ENCODE measurements at places on chromosomes 13 and 19.

GRCh38 chr19:15010501-15011300 is 31.0 kb upstream of the SLC1A6 start:
- DNase-seq = no peak

DNA sequence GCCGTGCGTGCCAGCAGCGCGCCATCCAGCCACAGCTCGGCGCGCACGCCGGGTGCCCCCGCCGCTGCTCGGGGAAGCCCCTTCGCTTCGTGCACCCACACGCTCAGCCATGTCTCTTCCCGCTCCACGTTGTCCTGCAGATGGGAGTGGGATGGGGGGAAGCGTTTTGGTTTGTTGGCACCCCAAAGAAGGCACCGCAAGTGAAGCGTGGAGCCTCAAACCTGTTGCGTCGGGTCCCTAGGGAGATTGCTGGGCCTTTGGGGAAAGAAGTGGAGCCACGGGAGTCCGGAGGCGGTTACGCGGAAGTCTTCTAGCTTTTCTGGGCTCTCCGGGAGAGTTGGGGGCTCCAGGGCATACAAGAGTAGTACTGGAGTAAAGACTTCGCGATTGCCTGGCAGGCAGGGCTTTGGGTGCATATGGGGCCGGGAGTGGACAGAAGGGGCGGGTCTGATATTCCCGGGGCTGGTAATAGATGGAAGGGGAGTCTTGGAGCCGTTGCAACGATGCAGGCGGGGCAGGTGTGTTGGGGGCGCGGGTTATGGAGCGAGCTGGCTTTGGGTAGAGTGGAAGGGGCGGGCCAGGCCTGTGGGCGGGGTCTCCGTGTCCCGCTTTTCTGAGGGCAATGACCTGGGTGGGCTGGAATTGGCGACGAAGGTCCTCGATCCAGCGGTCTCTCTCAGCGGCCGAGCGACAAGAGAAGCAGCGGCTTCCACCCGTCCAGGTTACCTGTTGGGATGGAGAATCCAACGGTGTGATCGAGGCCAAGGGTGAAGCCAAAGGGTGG is 6.5 kb downstream of the RASAL3 start:
- no peak for DNase-seq

- DNase-seq = no peak
Observed at GRCh38 chr13:109812382-109812781, 26.0 kb upstream of the IRS2 start.

DNA sequence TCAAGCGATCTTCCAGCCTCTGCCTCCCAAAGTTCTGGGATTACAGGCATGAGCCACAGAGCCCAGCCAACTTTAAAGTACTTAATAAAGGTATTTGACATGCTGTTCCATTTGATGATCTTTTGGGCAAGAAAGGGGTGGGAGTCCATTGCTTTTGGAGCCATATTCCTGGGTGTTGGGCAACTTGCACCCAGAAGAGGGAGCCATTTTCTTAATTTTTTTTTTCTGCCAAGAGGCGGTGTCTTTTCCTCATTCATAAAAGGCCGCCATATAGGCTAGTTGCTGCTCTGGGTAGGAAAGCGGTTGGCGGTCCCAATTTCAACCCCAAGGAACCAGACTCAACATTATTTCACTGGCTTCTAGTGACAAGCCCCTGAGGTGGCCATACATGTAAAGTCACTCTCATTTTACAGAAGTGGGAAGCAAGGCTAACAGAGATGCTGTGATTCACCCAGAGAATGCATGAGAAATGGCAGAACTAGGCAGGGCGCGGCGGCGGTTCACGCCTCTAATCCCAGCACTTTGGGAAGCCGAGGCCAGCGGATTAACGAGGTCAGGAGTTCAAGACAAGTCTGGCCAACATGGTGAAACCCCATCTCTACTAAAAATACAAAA is 139.6 kb downstream of the CACNA1A start:
- no peak for DNase-seq

DNA sequence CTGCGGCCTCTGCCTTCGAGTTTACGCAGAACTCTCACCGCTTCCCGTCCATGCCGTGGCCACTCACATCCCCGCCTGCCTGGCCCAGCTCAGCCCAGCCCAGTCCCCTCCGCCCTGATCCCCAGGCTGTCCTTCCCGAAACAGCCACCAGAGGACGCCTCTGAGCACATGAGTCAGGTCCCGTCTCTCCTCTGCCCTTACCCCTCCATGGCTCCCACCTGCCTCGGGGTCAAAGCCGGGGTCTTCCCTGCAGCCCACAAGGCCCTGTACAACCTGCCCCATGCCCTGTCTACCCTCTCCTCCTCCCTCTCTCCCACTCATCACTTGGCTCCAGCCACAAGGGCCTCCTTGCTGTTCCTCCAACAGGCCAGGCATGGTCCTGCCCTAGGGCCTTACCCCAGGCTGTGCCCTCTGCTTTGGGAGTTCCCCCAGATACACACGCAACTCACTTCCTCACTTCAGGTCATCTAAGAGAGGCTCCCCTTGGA is 8.1 kb upstream of the SEMA6B start:
- peak; percentile 51 for DNase-seq

DNA sequence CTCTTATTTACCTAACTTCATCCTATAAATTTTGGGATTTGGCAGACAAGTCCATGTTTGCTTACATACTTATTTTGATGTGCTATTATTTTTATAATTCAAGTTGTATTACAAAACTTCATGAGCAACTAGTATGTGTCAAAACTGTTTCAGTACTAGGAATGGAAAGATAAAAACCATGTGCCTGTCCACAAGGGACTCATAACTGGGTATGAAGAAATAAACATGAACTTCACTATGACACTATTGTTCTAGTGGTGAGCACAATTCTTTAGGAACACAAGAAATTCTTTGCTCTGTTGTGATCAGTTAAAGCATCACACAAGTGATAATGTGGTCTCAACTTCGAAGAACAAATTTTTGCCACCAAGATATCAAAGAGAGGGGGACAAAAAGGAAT is 97.5 kb upstream of the FBXL3 start:
- no peak for DNase-seq

GRCh38 chr13:66508153-66508909 is 721.8 kb downstream of the PCDH9 start:
- DNase-seq = no peak

DNA sequence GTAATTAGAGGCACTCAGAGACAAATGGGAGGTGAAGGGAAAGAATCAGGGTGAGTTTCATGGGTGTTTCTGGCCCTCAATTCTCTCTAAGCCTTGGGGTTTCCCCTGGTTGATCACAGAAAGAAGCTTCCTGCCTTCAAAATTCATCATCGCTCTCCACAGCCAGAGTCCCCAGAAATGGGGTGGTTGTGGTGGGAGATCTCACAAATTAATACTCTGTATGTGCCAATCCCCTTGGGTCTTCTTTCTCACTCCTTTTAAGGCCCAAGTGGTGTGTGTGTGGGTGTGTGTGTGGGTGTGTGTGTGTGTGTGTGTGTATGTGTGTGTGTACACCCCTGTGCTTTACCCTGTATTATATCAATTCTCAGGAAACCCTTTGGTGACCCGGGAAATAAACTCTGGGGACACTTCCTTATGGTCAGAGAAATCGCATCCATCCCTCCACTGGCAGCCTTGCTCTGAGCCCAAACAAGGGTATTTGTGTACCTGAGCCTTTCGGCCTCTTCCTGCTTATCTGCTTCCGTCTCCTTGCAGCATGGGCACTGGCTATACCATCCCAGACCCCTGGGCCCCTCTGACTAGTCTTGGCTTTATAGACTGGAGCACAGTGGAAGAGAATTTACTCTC is 2.8 kb upstream of the FCGBP start:
- DNase-seq = no peak

- DNase-seq = no peak
Observed at GRCh38 chr13:100584896-100585295, 3.7 kb downstream of the GGACT start.

DNA sequence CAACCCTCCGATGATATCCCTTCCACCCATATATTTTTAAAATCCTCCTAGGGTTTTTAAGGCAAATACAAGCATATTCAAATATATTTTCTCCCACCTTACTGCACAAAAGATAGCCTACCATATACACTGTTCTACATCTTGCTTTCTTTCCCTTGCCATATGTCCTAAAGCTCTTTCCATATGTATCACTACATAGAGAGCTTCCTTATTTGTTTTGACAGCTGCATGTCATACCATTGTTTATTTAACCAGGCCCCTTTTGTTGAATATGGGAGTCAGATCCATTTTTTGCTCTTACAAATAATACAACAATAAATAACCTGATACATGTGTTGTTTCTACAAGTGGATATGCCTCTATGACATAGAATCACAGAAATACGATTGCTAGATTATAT is 32.8 kb upstream of the WDFY2 start:
- DNase-seq = no peak

GRCh38 chr19:11437955-11438354 is 2.5 kb downstream of the PRKCSH start:
- DNase-seq = no peak

DNA sequence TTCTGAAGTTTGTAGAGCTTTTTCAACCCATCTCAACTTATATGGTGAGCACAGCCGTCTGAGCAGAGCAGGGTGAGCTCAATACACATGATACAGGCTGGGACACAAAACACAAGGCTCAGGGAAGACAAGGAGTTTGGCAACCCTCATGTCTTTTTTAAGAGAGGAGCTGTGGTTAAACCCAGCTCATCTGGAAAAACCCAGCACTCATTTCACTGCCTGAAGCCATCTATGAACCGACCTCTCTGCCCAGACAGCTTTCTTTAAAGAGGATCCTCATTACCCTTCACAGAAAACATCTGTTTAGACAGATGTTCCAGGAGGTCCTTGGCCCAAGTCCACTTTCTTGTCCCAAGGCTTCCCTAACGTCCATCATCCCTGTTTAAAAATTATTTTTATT is 170.0 kb upstream of the TSHZ3 start:
- DNase-seq = no peak

DNA sequence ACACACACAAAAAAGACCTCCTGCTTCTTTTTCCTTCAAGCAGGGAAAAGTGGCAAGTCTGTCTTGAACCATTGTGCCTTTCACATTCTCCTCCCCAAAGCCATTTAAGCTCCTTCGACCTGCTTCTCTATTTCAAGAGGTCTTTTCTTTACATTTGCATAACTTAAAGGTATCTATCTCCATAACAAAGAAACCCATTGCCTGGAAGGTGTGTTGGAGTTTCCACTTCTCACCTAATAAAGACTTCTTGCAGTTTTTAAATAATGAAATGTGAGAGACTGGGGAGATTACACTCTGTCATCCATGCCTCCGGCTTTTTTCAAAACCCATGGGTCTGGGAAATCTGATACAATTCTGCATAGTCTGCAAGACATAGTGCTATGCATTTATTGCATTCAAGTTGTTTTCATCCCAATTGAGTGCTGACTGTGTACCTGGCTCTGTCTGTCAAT is 41.8 kb upstream of the NBEA start:
- DNase-seq = no peak

GRCh38 chr13:85148009-85148408 is 651.2 kb downstream of the SLITRK6 start:
- no peak for DNase-seq

DNA sequence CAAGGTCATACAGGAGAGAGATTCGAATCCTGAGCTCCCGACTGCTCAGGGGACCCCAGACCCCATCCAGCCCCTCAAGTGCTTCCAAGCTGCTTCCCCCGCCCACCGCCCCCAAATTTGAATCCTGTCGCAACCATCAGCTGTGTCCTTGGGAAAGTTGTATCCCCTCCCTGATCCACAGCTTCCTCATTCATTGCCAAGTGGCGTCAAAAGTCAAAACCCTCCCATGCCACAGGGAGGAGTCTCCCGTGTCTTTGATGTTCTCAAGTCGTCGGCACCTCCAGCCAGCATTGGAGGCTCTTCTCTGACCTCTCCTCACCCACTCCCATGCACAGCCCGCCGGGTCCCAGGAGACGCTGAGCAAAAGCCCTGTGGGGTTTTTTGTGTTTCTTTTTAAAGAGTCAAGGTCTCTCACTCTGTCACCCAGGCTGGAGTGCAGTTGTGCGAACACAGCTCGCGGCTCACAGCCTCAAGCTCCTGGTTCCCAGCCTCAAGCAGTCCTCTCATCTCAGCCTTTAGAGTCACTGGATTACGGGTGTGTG is 2.8 kb upstream of the IFI30 start:
- DNase-seq = no peak

DNA sequence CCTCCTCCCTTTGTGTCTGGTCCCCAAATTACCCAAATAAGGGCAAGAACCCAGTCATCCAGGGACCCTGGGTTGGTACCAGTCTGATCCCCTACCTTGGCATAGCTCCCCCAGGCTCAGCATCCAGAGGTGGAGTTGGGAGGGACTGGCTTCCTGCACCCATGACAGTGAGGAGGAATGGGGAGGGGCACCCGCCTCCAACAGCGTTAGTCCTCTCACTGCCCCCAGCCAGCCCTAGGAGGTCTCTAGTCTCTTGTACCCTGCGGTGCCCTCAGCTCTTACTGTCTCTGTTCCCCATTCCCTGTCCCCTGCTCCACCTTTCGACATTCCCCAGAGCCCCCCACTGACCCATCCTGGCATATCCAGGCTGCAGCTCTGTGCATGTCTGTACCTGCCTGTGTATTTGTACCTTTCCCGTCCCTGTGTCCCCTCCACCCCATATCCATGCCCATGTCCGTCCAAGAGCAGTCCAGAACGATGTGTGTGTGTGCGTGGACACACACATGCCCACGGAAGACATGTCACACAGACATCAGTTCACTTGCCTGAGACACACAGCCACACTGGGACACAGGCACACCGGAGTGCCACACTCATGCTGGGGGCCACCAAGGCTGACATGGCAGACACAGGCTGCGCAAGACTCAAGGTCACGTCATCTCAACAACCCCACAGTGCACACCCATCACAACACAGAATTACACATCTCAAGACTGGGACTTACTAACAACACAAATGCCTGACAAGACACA is 17.8 kb downstream of the ERFL start:
- DNase-seq = no peak

- no peak for DNase-seq
Observed at GRCh38 chr13:46858776-46859175, 38.1 kb downstream of the HTR2A start.

DNA sequence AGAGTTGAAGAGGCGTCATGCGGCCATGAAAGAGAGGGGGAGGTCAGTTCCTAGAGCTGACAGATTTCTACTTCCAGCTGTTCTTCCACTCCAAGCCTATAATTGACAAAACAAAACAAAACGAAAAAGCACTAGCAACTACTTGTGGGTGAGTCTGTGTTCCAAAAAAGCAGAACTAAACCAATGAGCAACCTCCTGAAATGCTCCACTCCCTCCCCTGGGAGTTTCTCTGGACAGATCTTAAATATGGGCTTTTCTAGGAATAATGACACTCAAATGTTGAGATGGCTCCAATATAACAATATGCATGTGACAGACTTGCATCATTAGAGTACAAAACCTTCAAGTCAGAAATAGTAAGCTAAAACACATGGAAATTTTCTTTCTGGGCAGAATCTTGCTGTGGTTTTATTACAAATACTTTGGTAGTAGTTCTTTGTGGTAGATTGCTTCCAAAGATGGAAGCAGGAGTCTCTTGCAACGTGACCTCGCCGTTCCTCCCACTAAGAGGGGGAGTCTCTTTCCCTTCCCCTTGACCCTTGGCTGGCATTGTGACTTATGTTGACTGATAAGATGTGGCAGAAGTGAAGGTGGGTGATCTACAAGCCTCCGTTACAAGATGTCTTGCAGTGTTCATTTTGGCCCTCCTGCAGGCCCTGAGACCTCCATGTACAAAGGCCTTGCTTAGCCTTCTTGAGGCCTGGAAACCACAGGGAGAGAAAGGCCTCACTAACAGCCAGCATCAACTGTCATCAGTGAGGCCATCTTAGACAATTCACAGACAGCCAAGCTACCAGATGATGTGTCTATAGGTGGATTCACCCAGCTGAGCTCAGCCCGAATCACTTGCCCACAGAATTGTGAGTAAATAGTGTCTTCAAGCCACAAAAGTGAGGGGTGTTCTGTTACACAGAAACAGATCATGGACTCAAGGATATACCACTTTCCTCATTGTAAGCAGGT is 173.1 kb upstream of the RFC3 start:
- DNase-seq = no peak

- no peak for DNase-seq
Observed at GRCh38 chr19:8034178-8034525, 18.4 kb upstream of the CCL25 start.
